ENCODE measurements at places on chromosomes 2 and 18.

DNA sequence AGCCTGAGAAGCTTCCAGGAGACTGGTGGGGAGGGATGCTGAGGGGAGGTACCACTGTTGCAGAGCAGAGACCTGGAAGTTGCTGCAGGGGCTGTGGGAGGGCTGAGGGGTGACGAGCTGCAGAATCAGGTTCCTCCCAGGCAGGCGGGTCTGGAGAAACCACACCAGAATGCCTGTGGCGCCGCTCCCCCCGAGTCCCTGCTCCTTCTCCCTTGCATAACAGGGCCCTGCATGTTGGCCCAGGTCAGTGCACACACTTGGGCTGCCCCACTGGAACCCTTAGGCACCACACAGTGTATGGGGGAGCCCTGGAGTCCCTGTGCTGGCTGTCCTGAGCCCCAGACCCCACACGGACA is 60.4 kb downstream of the ARL4C start:
- no peak for DNase-seq

DNA sequence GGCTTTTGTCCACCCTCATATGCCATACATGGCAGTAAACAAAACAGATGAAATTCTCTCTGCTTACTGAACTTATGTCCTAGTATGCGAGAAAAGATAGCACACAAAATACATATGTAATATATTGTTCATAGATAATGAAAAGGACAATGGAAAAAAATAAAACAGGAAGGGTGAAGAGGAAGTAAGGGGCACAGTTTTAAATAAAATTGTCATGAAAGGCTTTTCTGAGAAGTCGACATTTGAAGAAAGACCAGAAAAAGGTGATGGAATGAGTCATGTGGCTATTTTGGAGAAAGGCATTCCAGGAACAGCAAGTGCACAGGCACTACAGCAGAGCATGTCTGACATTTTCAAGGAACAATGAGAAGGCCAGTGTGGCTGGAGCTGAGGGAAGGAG is 56.4 kb downstream of the KCNH7 start:
- no peak for DNase-seq

DNA sequence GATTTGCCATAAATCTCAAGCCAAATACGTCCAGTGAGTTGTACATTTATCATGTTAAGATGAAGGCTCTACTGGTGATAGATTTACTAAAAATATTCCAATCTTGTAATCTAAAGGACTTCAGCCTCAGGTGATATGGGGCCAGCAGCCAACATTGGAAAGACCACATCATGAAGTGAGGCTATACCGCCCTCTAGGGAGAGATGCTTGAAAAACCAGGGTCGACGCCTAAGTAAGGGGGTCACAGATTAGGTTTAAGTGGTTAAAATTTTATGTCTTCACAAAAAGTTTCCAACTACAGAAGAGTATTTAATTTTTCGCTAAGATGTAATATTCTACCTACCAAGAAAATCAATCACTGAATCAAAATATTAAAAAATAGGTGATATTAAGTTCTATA is 33.3 kb downstream of the DOCK10 start:
- DNase-seq, result no peak

- no peak for DNase-seq
Observed at GRCh38 chr2:128832946-128833663, 514.4 kb upstream of the HS6ST1 start.

- no peak for DNase-seq
Observed at GRCh38 chr2:182646763-182647498, 69.1 kb upstream of the DNAJC10 start.

DNA sequence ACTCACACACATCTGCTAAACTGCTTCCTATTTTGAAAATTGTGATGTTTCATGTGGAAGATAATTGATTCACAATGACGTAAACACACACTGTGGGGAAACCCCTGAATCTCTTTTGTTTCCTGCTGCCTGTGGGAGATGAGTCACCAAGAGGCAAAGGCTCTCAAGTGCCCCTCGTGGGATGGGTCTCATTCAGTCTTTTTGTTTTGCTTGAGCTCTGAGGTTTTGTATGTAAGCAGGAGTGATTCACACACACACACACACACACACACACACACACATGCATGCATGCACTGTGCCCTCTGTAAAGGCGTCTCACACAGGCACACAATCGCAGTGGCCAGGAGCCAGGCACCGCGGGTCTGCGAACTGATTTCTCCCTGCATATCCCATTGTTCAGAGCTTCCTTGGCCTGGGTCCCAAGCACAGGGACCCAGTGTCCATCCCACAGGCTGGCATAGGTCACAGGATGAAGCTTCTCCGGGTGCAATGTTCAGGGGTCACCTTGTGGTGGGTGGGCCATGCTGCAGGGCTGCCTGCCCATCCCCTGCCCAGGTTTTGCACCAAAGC is 12.1 kb upstream of the ARHGEF4 start:
- peak; percentile 89 for DNase-seq

DNA sequence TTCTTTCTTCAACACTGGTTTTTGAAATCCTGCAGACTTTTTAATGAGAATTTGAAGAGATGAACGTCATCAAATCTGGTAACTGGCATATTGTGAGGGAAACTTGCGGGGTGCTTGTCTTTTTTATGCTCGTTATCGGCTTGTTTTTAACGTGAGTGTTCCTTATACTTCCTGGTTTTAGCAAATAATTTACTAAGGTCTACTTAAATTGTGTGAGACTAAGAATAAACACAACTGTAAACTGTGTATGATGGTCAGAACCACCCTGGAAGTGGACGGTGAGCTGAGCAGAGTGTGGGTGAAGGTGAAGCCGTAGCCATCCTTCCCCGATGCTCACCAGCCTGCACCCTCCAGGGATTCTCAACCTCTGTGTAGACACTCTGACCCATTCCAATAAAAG is 82.3 kb upstream of the CDC42EP3 start:
- no peak for DNase-seq

DNA sequence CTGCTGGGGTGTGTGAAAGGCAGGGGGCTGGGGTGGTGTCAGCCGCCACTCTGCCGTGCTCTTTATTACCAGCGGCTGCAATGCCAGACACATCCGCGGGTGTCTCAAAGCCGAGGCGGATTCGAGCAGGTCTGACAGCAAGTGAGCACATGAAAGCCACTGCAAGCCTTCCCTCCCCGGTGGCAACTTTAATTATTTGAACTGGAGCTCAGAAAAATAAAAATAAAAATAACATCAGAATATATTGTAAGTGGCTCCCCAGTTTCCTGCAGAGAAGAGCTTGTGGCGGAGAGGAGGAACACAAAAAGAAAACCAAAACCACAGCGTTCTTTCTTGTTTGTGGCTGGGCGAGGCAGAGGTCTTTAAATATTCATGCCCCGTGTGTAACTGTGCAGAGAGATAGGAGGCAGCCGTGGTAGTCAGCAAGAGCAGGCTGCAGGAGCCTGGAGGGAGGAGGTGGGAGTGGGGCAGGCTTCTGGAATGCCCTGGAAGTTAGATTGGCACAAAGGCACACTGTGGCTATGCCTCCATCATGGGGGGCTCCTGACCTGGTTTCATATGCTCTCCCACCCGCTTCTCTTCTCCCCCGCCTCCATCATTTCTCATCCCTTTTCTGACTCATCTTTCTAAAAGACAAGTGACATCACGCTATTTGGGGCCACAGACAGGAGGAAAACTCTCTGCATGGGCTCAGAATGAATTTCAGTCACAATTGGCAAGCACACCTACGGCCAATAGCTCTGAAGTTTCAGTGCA is 199.8 kb downstream of the CLIP4 start:
- DNase-seq, result no peak

DNA sequence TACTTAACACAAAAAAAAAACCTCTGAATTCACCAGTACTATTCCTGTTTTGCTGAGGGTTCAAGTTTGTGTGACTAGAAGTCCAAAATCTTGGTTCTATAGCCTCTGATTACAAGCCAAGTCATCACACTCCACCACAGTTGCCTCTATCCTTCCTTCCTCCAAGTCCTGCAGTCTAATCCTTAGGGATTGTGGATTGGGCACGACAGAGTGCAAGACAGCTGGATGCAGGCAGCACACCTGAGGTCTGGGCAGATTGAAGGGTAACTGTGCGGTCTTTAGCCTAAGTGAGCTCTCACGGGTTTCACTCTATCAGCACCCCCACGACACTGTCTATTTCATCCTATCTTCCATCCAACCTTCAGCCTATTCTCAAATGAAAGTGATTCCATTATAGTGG is 299.4 kb upstream of the ID2 start:
- DNase-seq, result no peak

GRCh38 chr2:26080356-26080755 is 46.5 kb downstream of the RAB10 start:
- no peak for DNase-seq

Measured in smooth muscle cell of the brain vasculature (primary cell).